AG04449 (cell line): ENCODE measurements at places on chromosomes 16 and 17.

- DNase-seq: no peak
Measured at GRCh38 chr16:12802661-12803060, 1.0 kb downstream of the CPPED1 start.

DNA sequence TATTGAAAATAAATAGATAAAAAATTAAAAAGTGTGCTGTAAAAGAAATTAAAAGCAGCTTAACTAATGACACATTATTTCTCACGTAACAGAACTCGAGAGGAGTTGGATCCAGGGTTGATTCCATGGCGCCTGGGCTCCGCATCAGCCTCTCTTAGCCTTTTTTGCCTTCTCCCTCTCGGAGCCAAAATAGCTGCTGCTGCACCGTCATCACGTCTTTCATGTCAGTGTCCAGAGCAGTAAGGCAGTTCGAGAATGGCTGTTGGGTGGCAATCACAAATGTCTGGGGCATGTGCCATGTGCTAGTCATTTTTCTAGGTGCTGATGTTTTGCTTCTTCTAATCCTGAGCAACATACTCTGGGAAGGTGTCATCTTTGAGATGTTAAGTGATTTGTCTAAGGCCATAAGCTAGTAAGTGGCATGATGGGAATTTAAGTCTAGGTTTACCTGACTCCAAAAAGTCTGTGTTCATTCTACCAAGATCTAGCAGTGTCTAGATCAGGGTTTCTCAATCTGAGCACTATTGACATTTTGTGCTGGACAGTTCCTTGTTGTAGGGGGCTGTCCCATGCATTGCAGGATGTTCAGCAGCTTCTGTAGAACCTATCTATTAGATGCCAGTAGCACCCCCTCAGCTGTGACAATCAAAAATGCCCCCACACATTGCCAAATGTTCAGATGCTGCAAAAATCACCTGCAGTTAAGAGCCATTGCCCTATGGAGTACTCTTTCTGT, 280.4 kb downstream of the HAPSTR1 start:
- no peak for DNase-seq

DNA sequence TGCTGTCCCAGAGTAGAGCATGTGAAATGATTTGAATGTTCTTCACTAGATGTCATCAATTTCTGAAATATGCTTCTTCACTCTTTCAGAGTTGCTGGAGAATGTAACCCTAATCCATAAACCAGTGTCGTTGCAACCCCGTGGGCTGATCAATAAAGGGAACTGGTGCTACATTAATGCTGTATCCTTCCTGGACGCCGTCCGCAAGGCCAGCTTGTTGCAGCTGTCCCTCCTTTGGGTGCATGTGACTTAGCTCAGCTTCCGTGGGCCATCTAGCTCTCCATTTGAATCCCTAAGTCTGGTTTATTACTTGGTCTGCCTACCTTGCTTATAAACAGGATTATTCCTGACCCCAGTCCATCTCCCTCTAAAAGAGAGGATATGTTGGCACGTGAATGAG, 58.8 kb downstream of the USP10 start:
- no peak for DNase-seq

DNA sequence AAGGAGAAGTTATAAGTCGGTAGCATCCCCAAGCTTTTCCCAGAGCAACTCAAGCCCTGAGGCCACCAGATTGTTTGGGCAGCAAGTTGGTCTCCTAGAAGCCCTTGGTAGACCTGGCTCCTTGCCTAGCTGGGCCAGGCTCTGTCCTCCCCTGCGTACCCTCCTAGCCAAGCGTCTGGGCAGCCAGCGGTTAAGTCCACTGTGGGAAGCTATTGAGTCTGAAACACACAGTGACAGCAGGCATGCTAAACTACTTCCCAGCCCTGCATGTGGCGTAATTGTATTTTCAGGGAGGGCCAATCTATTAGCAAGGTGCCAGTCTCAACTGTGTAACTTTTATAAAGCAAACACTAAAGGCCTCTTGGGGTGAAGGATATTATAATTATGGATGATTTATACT, 419.1 kb upstream of the RBFOX1 start:
- no peak for DNase-seq

DNA sequence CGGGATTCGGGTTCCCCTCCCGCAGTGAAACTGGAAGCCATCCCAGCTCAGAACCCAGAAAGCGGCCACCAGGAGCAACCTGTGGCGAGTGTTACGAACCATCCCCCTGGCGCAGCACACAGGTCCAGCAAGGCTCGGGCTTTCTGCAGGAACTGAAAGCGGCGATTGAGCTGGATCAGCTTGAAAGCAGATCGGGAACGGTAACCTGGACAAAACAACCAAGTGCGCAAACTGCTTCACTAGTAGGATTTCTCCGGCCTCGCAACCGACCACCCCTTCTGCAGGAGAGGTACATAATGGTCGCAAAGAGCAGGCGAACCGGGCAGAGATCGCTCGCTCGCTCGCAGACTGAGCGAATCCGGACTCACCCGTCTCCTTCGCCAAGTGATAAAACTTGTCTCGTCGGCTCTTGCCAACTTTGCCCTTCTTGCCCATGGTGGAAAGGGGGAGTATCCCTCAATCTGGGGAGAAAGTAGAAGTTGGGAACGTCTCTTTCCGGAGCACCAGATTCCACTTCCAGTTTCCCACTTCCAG, 696 bp upstream of the PSMC5 start:
- DNase-seq: no peak

DNA sequence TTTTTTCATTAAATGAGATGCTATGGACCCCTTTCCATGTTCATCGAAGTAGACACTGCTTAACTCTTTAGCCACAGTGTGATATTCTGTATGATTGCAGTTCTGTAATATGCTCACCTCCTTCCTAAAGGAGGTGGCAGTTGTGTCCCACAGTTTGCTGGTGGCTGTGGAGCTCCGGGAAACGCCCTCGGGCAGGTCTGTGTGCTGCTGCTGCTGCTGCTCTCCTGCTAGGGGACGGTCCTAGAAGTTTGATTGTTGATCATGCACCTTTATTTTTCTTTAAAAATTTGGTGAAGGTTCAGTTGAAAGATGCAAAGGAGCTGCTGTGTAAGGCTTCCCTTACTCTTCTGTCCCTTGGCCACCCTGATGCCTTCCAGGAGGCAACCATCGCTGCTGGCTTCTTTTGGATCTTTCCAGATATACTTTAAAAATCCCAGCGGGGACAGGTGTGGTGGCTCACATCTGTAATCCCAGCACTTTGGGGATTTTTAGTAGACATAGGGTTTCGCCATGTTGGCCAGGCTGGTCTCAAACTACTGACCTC, 8.4 kb upstream of the CLEC18A start:
- DNase-seq: no peak

GRCh38 chr17:2025622-2026309, 632 bp upstream of the RTN4RL1 start:
- no peak for DNase-seq

DNA sequence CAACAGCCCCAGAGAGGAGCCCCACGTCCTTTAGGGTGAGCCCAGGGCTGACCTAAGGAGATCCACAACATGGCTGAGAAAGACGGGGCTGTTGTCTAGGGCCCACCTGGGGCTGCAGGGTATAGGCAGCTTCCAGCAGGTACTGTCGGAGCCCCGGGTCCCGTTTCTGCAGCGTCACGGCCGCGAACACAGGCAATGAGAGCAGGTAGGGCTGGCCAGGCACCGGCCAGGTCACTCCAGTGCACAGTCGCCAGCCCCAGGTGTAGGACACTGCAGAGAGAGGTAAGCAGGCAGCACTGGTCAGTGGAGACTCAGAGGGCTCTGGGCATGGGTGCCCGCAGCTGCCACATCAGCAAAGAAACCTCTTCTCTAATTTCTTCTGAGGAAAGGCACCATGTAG, 115.2 kb downstream of the LITAF start:
- DNase-seq: no peak

- no peak for DNase-seq
Measured at GRCh38 chr16:57150682-57151330, 35.0 kb downstream of the PSME3IP1 start.

- DNase-seq: no peak
Measured at GRCh38 chr17:50923611-50924010, 57.5 kb upstream of the TOB1 start.

DNA sequence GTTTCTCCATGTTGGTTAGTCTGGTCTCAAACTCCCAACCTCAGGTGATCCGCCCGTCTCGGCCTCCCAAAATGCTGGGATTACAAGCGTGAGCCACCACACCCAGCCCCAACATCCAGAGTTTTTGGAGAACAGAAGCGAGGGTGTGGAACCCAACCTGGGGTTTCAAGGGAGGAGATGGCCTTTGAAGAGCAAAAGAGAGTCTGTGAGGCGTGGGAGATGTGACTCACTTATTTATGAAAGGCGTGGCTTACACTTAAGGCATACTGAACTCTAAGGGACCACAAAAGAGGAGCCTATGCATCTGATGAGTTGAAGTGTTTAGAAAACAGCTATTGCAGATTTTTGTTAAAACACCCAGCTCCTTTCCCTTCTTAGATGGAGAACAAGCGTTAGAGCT, 18.9 kb downstream of the ARSG start:
- DNase-seq: no peak

- no peak for DNase-seq
Measured at GRCh38 chr17:49362723-49363117, 670 bp upstream of the ZNF652 start.

DNA sequence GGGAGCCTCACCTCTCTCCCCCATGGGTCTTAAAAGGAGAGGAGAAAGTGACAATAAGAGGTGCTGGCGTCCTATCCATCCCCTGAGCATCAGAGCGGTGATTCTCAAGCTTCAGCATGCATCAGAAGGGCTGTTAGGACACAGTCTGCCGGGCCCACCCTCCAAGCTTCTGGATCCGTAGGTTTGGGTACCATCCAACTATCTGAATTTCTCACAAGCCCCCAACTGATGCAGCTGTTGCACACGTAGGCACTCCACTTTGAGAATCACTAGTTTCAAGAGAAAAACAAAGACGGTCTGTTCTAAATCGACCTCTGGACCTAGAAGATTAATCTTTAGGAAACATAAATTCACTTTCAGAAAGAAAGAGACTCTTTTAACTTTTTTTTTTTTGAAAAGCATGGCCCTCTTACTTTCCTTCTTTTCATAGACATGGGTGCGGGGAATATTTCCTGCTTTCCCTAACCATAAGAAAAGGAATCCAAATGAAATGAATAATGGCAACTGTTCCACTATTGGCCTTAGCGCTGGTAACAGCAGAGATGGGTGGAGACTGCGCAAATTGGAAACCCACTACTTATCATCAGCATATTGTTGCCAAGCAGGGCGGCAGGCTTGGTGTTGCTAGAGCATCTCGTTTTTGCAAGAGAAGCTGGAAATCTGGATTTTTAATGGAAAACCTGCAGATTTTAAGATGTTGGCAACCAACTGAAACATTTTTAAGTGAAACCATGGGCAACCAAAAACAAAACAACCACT, 144.4 kb downstream of the GAS7 start:
- DNase-seq: no peak

DNA sequence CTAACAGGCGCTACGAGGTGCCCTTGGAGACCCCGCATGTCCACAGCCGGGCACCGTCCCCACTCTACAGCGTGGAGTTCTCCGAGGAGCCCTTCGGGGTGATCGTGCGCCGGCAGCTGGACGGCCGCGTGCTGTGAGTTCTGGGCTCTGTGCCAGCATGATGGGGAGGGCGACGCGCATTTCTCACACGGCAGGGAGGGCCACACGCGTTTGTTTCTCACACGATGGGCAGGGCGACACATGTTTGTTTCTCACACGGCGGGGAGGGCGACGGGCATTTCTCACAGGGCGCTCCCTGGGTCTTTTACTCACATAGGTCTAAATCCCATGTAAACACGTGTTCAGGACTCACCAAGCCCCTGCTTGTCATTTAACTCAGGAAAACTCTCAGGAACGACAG, 4.4 kb downstream of the GAA start:
- DNase-seq: no peak

DNA sequence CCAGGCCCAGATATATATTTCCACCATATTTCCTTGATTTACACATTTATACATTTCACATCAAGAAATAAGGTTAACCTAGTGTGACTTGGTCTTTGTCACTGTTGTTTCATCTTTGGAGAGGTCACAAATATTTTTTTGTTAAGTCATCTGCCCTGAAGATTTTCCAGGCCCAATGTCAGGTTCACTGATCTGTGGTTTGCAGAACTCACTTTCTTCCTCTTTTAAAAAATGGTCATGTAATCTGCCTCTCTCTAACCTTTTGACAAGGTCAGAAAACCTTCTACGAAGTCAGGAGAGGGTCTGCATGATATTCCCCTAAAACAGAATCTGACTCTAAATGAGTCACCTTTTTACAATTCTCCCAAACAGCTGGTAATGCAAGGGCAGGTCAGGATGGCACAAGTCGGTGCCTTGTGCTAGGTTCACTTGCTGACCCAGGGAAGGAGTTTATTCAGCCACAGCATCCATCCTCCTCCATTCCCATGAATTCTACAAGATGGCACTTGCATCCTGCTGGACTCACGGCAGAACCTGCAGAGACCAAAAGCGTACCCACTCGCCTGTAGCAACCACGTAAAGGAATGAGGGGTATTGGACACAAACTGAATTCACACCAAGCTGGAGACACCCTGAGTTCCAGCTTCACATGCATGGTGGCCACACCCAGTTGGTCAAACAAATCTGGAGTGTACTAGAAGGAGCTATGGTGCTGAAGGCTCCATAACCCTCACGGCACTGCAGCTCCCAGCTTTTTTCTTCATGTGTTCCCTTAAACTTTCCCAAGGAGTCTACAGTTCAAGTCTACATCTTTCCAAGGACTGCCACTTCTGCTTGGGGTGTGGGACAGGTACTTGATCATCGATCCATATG, 1.6 kb upstream of the KIAA0513 start:
- no peak for DNase-seq

DNA sequence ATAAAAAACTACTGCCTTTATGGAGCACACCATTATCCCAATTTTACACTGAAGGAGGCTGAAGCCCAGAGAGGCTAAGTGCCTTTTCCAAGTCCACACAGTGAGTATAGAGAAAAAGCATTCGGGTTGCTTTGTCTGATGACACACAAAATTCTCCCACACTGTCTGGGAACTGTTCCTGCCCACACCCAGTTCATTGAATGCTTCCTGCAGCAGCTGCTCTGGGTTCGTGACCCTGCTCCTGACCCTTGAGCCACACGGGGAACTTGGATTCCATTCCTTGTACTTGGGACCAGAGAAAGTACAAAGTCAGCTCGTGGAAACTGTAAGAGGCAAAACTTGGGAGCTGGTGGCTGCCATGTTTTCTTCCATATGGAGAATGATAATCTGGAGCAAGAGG, 57.9 kb downstream of the AKAP1 start:
- no peak for DNase-seq

- no peak for DNase-seq
Measured at GRCh38 chr16:54822492-54822891, 108.2 kb upstream of the IRX5 start.

DNA sequence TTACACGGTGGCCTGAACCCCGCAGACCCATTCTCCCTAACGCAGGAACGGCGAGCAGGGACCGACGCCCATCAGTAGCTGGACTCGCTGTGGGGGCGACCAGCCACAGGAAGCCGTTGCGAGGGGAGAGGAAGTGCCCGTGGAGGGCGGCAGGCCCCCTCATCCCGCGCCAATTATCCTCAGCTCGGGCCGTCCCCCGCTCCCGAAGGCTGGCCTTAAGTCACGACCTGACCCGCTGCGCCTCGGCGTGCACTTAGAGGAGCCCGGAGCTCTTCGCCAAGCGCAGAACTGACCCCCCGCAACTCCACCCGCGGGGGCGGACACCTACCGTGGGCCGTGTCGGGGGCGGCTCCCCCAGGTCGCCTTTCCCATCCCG, 401 bp downstream of the ARL16 start:
- DNase-seq: no peak
